ENCODE measurements at places on chromosomes 6 and 20. TPM values are rescaled to one million over a fixed set of nuclear protein-coding genes. Genes with fewer than 3 reads are reported as not detected.

Gene FLOT1
- 190 TPM for total RNA-seq

Gene BMP7
- 0.16 TPM for total RNA-seq

Gene BHLHE23
- not detected for total RNA-seq

Gene SYNDIG1
- total RNA-seq, result 0.77 TPM

Gene SAMD3
- total RNA-seq, result 0.84 TPM

Gene COL9A3
- total RNA-seq, result 0.42 TPM

Gene PROKR2
- not detected for total RNA-seq

Gene C6orf52
- total RNA-seq, result 1.1 TPM

Gene TCF21
- 5.2 TPM for total RNA-seq

Gene CNR1
- 16.7 TPM for total RNA-seq

Gene C20orf141
- 0.84 TPM for total RNA-seq

GRCh38 chr6:157665180-157665579 lies 157.9 kb upstream of the SNX9 start:
- DNase-seq, result no peak

- no peak for DNase-seq
Observed at GRCh38 chr6:22681761-22682160, 112.4 kb downstream of the HDGFL1 start.

- DNase-seq, result no peak
Observed at GRCh38 chr6:77264970-77265369, 198.3 kb downstream of the HTR1B start.

- no peak for DNase-seq
Observed at GRCh38 chr6:67630146-67630545, 1004.9 kb upstream of the ADGRB3 start.

DNA sequence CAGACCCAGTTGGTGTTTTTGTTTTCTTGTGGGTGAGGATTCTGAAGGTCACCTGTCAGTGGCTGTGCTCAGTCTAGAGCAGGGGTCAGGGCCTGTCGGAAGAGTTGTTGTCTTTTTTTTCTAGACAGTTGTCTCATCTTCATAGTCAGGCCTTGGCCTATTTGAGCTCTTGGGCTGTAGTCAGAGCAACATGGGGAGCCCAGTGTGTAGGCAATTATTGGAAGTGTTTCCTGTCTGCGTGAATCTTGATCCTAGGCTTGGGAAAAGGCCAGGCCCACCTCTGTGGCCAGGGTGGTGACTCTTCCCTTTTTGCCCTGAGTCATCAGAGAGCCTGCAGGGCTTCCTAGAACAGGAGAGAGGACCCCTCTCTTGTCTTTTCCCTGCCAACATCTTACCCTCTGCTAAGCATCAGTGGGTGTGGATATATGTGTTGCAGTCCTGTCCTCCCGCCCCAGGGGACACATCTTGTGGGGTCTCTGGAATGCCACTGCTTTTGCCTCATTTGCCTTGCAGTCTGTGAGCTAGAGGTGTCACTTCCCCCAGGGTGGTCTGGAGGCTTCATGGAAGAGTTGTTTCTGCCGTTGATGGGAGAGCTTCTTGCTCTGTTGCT lies 11.4 kb downstream of the TJAP1 start:
- no peak for DNase-seq

GRCh38 chr20:9306521-9306920 lies 207.9 kb upstream of the LAMP5 start:
- no peak for DNase-seq

DNA sequence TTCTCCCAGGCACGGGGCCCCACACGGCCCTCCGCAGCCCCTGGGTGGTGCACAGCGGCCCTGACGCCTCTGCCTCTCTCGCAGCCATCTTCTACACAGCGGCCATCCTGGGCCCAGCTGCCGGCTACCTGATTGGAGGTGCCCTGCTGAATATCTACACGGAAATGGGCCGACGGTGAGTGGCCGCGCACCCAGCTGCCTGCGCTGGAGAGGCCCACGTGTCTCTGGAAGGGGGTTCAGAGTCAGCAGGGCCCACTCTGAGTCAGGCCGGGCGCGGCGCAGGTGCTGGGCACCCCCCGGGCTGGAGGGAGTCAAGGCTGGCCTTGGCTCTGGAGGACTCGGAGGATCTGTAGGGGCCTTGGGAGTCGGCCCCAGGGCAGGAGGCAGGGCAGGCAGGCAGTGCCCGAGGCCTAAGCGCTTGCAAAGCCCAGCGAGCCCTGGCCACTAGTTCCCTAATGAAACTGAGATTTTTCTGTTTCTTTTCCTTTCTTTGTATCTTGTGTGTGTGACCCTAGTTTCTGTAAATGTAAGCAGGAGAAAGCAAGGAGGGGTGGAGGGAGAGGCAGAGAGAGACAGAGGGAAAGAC lies 16.4 kb downstream of the SLCO4A1 start:
- no peak for DNase-seq

DNA sequence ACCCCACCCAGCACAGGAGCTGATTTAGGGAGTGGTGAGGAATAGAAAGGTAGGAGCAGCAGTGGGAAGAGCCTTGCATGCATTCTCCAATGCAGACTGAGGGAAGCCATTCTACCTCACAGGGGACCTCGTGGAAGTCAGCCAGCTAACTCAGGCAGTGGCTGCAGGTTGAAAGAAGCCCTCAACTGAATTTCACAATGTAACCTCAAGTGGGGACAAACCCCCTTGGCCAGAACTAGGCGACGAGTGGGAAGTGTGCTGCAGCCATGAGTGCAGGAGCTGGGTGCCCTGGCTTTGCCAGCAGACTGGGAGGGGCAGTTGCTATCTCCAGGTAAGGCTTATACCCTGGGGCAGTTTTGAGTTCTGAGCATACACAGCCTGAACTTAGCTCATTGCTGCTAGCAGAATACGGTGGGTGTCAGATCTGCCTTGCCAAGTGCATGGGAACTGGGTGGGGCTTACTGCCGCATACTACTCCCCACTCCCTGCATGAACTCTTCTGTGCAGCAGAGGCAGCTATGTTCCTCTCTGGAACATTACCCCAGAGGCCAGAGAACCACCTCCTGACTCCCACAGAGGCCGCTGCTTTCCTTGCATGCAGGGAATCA lies 126.5 kb downstream of the CDK19 start:
- DNase-seq, result no peak

- no peak for DNase-seq
Observed at GRCh38 chr6:111549746-111550145, 55.9 kb downstream of the TRAF3IP2 start.

DNA sequence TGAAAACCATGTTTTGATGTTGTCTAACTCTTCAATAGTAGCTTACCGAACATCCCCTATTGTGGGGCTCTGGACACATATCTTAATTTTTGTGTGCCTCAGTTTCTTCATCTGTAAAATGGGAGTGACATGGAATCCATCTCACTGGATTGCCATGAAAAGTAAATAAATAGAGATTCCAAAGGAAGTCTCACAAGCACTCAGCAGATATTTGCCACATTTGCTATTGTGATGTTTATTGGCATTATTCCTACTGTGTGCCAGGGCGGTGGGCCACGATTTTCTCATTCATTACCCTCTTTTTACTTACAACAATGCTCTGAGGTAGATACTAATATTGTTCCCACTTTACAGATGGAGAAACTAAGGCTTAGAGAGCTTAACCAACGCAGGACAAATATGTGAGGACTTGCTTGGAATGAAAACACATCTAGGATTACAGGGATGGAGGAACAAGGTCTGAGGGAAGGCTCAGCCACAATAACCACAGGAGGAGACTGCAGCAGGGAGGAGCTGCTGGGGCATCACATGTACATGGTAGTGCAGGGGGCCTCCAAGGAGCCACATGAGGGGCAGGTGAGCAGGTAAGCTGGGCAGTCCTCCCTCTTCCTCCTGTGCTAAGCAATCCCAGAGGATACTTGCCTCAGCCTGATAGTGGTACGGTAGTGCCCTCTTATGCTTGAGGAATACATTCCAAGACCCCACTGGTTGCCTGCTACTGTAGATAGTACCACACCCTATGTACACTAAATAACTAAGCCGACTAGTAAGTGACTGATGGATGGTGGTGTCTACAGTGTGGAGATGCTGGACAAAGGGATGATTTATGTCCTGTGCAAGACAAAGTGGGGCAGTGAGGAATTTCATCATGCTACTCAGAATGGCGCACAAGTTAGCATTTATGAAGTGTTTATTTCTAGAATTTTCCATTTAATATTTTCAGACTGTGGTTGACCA lies 176.9 kb downstream of the FOXA2 start:
- DNase-seq, result no peak

- no peak for DNase-seq
Observed at GRCh38 chr20:41072190-41072863, 43.7 kb downstream of the TOP1 start.

DNA sequence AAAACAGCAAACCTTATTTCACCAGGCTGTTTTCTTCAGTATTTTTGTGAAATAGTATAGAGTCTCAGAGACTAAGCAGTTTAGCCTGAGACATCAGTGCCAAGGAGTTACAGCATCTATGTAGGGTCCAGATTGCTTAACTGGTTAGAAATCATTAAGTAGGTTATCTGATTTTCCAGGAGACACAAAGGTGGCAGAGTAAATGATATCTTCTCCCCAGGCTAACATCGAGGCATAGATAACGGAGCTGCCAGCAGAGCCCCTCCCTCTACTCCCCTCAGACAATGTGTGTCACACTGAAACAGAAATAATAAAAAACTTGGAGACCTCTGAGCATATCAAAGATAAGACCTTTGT lies 473.0 kb upstream of the CITED2 start:
- DNase-seq, result no peak

DNA sequence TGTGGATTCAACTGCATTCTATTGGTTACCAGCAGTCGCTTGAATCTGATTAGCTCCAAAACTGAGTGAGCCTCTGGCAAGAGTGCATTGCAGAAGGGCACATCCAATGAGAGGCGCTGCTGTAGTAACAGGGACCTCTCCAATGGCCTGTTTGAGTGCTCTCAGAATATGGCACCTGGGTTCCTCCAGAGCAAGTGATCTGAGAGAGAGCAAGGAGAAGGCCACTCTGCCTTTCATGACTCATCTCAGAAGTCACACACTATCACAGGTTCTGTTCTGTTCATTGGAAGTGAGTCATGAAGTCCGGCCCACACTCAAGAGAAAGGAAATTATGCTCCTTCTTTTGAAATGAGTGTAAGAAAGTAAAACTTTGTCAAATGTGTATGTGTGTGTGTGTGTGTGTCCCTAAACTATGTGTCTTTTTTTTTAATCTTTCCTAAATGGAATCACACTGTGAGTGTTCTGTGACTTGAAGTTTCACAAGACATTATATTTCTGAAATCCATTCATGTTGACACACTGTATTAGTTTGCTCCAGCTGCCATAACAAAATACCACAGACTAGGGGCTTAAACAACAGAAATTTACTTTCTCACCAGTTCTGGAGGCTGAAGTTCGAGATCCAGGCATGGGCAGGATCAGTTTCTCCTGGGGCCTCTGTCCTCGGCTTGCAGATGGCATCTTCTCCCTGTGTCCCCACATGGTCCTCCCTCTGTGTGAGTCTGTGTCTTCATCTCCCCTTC lies 138.3 kb upstream of the CDYL start:
- no peak for DNase-seq

DNA sequence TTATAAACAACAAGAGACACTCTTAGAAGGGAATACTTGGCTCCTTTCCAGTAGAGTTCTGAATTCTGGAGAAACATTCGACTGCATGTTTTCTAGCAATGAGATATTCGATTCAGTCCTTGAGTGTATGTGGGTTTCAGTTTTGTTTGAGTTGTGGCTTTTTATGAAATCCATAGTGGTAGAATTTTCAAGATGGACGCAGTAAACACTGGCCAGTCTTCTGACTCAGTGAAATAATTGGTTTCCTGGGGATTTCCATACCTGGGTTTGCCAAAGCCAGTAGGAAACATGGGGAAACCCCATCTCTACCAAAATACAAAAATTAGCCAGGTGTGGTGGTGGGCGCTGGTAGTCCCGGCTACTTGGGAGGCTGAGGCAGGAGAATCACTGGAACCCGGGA lies 273.5 kb upstream of the PLCB4 start:
- no peak for DNase-seq

- no peak for DNase-seq
Observed at GRCh38 chr6:133190912-133191311, 50.2 kb upstream of the EYA4 start.

DNA sequence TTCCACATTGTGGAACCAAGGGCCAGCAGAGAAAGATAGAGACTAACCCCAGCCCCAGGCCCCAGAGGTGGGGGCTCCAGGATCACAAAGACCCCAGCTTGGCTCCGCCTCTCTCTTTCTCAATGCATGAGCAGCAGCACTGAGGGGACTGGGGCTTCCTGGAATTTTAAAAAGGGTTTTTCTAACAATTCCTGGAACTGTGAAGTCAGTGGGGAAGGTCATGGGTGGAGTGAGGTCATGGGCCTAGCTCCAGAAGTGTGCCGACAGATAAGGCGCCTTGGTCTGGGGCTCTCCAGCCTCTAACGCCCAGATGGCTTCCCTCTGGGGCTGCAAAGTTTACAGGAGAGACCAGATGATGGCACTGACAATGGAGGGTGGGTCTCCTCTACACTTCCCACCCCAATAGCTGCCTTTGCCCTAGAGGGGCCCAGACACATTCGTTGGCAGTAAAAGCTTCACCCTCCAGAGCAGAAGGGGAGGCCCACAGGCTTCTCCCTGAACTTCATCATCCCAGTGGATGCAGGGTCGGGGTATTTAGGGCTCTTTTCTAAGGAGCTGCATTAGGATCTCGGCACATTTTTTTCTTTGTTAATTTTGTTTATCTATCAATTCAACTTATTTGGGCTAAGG lies 46.9 kb upstream of the CD93 start:
- peak; percentile 74 for DNase-seq

DNA sequence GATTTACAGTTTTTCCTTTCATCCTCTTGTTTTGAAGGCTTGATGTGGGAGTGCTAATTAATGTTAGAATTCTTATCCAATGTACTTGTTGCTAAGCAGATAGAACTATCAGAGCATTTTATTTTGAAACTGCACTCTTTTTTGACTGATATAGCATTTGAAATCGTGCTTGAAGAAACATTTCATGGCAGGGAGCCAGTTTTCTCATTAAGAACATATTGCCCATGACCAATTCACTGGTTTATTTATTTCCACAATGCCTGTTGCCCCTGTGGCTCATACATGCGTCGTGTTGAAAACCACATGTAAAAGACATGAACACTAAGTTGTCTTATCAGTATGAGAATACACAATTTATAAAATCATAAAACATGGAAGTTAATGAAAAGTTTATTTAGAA lies 479.7 kb upstream of the FLRT3 start:
- no peak for DNase-seq

GRCh38 chr20:39607141-39607540 lies 645.0 kb downstream of the DHX35 start:
- DNase-seq, result no peak

DNA sequence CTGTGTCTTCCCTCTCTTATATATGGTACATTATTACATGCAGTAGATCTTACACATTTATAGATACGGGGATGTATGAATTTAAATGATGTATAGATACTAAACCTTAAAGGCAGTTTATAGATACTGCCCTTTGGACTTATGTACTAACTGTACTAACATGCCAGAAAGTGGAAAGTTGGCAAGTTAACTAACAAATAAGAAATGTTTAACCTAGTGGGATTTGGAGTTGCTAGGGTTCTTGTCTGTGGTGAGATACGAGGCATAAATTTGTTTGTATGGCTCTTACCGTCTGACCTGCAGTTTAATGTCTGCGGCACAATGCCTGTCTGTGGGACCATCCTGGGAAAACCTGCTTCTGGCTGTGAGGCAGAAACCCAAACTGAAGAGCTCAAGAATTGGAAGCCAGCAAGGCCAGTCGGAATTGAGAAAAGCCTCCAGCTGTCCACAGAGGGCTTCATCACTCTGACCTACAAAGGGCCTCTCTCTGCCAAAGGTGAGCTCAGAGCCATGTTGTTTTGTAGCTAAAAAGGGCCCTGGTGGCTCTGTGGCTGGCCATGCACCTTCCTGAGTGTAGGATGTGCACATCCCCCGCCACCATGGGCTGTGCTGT lies 62.9 kb upstream of the SLC22A1 start:
- no peak for DNase-seq

GRCh38 chr6:33755070-33755869 lies 8.6 kb upstream of the IP6K3 start:
- DNase-seq, result no peak

Measured in mesenteric fat pad (tissue), 1 donor.